ENCODE measurements at places on chromosomes 2 and 18.
A peak's percentile ranks its signal among the peaks of the same experiment; 100 is the strongest.

- DNase-seq: peak; percentile 10
Measured at GRCh38 chr2:199261239-199261638, 196.5 kb downstream of the SATB2 start.

- DNase-seq: no peak
Measured at GRCh38 chr2:192053921-192054320, 140.8 kb downstream of the TMEFF2 start.

- no peak for DNase-seq
Measured at GRCh38 chr2:177270531-177270930, 6.0 kb upstream of the NFE2L2 start.

DNA sequence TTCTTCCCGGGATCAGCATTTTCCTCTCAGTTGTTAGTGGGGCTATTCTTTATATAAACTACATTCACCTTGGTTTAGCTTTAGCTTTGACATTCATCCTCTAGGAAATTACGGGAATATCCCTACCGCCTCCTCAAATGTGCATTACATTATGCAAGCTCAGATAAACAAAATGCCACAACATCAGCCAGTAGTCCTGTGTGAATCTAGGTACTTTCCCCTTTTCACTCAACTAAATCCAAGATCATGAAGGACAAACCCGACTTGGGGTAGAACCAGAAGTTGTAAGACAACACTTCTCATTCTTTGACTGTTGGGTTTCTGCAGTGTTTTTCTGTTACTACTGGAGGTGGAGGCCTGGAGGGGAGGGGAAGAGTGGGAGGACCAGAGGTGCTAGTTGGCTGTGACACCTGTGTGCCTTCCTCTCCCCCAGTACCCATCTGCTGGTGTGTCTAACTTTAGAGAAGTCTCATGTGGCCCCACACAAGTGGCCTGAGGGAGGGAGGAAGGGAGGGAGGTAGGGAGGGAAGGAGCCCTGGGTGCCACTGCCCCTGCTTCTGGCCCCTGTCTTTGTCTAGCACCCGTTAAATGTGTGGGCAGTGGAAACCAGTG lies 84.8 kb upstream of the BCL2L11 start:
- DNase-seq: no peak

- DNase-seq: peak; percentile 45
Measured at GRCh38 chr2:9140645-9141044, 66.0 kb upstream of the ASAP2 start.

- peak; percentile 85 for DNase-seq
Measured at GRCh38 chr2:66070721-66071602, 364.0 kb upstream of the MEIS1 start.

DNA sequence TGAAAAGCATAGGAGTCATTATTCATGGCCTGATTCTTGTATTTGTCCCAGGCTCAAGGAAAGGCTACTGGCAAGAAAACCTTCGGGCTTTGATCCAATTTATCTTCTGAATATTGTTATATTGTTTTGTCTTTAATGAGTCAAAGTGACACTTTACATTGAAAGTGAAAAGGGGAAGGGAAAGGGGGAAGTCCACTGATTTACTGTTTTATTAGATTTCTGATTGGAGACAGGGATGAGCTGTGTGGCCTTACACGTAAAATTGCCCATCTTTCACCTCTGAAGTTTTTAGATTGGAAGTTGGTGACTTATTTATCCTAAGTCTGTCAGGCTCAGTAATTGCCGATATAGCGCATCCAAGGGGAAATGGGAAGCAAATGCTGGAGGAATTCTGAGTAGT lies 843.8 kb upstream of the LRRTM1 start:
- DNase-seq: no peak

- DNase-seq: no peak
Measured at GRCh38 chr2:167856190-167856589, 391.2 kb downstream of the STK39 start.

- no peak for DNase-seq
Measured at GRCh38 chr2:111642586-111643327, 241.2 kb downstream of the ANAPC1 start.

GRCh38 chr2:111703759-111704158 lies 180.2 kb downstream of the ANAPC1 start:
- DNase-seq: no peak

DNA sequence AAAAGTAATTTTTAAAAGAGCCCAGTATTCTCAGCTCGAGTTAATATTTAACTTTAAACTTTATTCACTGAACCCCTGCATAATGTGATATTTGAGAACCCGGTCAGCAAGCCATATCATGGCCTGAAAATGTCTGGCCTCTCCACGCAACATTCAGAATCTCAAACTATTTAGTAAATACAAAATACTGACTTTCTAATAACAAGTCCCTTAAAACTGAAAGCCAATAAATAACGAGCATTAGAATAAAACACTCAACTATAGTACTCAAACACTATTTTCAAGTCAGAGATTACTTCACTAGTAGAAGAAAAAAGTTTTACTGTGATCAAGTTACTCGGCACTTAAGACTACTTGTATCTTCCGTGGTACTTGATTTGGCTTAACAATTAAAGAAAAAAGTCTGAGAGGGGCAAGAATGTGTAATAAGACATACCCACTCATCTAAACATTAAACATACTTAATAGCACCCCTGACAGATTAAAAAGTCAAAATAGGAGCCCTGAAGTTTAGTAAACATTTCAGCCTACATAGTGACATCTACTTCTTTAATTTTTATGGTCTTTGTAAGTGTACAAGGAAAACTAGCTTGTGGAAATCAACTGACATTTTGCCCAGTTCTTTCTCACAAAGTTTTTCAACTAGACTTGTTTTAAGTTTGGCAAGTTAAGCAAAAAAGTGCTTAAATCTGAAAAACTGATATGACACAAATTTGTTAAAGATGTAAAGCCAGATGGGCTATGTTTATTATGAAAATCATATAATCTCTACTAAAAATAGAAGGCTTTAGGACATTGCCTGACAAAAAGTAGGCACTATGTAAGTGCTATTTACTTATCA lies 38.2 kb downstream of the RTN4 start:
- DNase-seq: no peak

All from NCI-H1417 (cell line).